ENCODE measurements at places on chromosomes 6 and 20.

GRCh38 chr6:37042150-37042549 is 36.7 kb downstream of the FGD2 start:
- no peak for DNase-seq

GRCh38 chr6:143410859-143411270 is 39.6 kb downstream of the ADAT2 start:
- no peak for DNase-seq

GRCh38 chr6:119201480-119201879 is 123.0 kb upstream of the FAM184A start:
- no peak for DNase-seq

DNA sequence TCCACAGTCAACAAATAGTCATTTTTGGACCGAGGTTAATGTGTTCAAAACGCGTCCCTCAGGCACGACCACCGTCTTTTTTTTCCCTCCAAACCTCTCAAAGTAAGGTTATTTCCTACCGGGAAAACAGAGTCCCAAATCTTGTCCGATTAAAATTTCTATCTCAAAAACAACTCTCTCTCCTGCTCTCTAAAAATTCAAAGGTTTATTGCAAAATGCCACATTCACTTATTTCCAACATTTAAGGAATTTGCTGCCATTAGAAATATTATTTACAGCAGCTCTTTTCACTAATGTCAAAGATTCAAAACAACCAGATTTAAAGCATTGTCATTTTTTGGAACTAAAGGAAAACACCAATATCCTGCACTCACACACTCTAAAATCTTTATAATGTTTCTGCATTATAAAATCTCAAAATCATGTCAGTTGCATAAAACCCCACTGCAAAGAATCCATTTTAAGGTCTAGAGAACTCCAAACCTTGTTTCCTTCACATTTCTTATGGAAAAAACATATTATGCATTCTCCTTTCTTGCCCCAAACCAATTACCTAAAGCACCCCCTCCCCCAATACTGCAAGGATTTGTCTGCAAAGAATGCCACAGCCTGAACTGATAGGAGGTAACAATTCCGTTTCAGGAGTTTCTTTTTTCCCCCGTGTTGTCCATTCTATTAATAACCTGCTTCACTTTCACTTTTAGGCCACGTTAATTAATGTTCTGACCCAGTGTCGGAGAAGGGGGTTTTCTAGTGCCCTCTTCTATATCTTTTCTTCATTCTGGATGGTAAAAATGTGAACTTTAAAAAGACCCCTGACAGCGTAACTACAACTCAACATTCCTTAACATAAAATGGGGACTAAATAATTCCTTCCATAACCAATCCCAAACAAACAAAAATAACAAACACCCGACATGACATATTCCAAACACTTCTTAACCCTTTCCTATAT is 1.4 kb downstream of the NRN1 start:
- DNase-seq: no peak

DNA sequence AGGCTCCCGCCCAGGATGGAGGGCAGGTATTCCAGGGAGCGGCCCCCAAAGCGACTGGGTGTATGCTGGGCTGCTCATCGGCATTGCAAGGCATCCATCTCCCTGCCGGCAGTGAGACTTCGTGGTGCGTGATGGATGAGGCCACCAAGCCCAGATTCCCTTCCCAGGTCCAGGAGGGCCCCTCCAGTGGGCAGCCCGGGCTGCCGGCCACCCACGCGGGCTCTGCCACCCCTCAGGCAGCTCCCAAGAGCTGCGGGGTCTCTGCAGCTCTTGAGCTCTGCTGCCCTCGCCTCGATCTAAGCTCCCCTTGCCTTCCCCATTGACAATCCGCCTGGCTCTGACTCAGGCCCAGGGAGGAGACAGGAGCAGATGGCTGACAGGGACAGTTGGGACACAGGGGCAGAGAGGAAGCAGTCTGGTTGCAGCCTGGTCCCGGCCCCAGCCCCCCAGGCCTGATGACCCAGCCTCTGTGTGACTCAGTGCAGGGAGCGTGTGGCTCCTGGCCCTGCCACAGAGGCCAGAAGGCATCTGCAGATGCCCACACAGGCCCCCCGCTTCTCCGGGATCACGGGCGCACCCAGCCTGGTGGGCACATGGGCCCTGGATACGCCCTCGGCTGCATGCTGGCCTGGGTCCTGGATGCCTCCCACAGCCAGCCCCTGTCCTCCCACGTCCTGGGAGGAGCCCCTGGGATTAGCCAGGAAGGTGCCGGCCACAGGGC is 33.0 kb downstream of the SLCO4A1 start:
- DNase-seq: no peak
